C1 segment of cervical spinal cord (tissue), 14 donors: ENCODE measurements at places on chromosomes 2 and 18.

DNA sequence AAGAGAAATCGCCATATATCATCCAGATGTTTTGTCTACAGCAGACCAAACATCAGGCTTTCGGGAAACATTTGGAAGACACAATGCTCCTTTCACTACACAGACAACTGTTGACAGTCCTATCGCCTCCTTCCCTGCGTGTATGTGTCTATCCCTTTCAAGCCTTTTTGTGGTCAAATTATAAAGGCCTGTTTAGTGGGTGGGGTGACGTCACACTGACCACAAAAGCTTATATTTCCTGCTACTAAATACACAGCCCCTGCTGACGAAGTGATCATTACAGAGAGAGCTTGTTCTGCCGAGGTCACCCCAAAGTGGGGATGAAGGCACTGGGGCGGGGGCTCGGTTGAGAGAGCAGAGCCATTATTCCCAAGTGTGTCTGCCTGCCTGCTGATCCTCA lies 302.7 kb upstream of the TNP1 start:
- peak; percentile 37 for DNase-seq

GRCh38 chr2:118932949-118933348 lies 9.0 kb upstream of the MARCO start:
- DNase-seq, result no peak

DNA sequence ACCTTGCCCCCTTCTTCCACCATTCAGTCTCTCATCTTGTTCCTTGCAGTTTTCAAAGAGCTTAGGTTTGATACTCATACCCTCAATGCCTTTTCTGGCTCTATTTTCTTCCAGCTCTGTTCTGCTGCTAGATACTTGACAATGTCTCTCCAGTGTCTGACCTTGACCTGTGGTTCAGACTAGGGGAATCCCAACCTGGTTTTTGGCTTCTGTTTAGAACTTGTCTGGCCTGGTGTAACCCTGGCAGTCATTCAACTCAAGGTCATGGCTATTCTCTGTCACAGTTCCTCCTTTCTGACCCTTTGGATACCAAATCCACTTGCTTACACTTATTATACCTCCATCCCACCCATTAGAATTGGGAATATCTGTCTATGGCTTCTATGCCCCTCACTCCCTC lies 31.8 kb upstream of the IMP4 start:
- no peak for DNase-seq

DNA sequence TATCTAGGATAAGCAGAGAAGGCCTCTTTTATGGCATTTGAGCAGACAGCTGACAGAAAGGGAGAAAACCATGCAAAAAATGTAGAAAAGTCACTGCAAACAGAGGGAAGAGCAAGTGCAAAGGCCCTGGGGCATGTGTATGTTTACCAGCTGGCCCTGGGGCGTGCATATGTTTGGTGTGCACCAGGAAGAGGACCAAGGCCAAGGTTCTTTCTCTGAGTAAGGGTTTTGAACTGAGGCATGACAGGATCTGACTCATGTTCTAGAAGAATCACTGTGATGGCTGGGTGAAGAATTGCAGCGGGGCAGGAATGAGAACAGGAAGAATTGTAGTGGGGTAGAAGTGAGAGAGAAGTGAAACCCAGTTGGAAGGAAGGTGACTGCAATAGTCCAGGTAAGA lies 69.6 kb downstream of the STEAP3 start:
- DNase-seq, result no peak

- no peak for DNase-seq
Observed at GRCh38 chr2:150293771-150294170, 193.7 kb downstream of the RND3 start.

GRCh38 chr2:186862869-186863709 lies 14.1 kb upstream of the ZSWIM2 start:
- no peak for DNase-seq

- peak; percentile 78 for DNase-seq
Observed at GRCh38 chr2:96509114-96509846, 4.1 kb upstream of the NEURL3 start.

DNA sequence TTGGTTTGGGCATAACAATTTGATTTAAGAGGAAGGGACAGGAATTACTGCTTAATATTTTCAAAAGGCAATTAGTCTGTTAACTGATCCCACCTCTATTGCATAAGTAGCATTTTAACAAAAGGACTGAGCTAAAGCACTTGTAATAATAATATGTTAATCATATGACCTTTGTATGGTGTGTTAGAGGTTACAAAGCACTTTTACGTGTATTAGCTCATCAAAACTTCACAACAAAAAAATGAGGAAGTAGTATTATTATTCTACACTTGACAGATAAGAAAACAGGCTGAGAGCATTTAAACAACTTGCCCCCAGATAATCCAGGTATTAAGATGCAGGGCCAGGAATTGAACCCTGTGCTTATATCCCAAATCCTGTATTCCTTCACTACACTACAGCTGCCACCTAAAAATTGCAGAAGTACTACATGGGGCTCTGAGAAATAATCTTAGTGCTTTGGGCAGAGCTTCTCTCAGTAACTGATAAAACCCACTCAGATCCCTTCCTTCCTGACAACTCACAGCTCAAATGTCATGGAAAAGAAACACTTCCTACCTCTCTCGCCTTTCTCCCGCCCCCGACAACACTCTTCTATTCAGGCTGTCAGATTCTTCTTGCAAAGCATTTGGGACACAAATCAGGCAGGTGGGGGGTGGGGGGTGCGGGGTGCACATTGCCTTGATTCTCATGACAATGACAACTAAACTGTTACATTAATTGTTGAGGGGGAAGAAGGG lies 20.7 kb upstream of the KCTD1 start:
- DNase-seq, result no peak

GRCh38 chr2:68689553-68690537 lies 44.8 kb upstream of the ARHGAP25 start:
- no peak for DNase-seq

GRCh38 chr2:4528246-4528645 lies 824.9 kb downstream of the DCDC2C start:
- no peak for DNase-seq

- no peak for DNase-seq
Observed at GRCh38 chr2:170396799-170397459, 219.0 kb downstream of the MYO3B start.

DNA sequence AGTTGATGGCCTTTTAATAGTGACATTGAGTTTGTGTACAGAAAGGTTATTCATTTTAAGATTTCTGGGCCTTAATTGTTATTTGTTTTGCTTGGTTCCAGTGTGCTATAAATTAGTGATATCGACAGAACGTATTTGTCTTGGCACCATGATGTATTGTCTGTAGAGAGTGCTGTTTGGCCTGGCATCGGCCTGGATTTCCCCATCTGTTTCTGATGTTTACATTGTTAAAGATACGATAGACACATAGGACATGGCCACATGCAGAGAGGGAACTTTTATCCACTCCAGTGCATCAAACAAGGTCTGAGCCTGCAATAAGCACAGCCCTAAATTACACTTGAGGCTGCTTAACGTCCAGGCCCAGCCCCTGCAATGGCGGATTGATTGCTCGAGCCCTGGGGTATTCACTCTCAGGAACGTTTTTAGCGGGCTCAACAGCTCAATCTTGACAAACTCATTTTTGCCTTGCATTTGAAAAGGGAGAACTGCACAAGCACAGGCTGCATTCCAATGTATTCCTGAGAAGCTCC lies 144.7 kb downstream of the SLC4A3 start:
- no peak for DNase-seq

GRCh38 chr18:50721451-50722120 lies 98.2 kb downstream of the MRO start:
- DNase-seq, result no peak

GRCh38 chr2:207041786-207042554 lies 102.7 kb downstream of the CPO start:
- no peak for DNase-seq

- DNase-seq, result no peak
Observed at GRCh38 chr18:46073474-46074331, 1.6 kb upstream of the PSTPIP2 start.

- no peak for DNase-seq
Observed at GRCh38 chr2:128392207-128392606, 73.5 kb upstream of the HS6ST1 start.

GRCh38 chr18:27931535-27931934 lies 245.4 kb downstream of the CDH2 start:
- no peak for DNase-seq

DNA sequence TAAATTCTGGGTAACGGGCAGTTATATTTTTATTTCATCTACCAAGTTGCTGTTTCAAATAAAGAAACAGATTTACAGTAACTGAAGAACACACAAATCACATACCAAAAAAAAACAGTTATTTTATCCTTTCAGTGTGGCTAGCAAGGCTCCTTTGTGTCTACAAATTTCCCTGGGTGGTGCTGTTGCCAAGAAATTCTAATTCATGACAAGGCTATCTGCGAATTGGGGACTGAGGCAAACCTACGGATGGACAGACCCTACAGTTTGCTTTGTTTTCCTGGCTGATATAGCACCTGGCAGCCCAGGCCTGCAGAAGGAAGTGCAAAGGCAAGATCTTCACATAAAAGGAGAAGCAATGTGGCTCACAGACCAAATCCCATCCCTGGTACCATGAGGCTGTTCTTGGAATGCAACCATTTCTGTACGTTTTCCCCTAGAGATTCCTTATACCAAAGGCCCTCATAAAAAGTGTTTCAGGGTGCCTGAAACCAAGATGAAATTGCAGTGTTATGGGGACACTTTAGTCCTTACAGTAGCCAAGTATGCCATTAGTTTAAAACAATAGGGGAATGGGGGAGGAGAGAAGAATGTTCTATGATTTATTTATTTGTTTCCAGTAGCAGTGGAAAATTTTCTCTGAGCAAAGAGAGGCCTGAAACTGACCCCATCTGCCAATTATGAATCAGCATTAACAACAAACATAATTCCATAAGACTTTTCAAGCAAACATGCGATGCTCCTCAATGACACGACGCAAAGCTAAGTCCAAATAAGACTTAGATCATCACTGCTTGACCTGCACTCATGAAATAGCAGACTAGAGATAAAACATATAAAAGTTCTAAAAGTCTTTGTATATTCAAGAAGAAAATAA lies 4.3 kb downstream of the KLF7 start:
- no peak for DNase-seq

DNA sequence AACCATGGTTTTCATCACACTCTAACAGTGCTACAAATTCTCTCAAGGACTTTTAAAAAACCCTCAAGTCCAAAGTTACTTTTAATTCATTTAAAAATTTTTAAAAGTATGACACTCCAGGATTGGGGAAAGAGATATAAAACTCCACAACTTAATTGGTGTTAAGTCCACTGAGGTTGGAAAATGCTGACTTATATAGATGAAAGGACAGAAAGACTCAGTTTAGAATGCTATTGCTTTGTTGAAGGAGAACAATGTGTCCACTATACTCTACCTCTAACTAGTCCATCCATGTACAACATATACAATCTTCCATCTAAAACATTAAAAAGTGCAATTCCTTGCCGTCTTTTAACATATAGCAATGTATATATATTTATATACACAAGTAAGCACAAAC lies 41.2 kb downstream of the CABYR start:
- DNase-seq, result no peak

DNA sequence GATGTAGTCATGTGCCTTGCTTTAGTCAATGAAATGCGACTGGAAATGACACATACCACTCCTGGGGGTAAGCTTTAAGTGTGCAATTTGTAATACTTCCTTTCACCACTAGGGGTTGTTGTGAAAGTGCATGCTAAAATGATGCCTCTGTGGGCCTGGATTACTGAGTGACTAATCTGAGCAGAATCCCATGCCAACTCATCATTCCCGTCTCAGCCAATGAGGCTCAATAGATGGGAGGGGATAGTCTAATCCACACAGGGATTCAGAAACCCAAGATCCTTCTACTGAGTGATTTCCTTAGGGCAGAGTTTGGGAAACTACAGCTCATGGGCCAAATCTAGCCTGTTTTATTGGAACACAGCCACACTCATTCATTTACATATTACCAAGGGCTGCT lies 54.0 kb downstream of the HRH4 start:
- DNase-seq, result no peak
